Hematopoietic multipotent progenitor cell treated with erythropoietin and hydrocortisone succinate and interleukin-3 and kit ligand, for 8 days (in vitro differentiated cells): ENCODE measurements at places on chromosomes 7 and 10.

GRCh38 chr7:133081119-133081598 lies 731 bp downstream of the CHCHD3 start:
- peak; percentile 88 for DNase-seq

GRCh38 chr10:99775850-99776249 lies 6.6 kb upstream of the ABCC2 start:
- DNase-seq: peak; percentile 50

GRCh38 chr7:150737265-150738055 lies at the start of gene GIMAP5:
GIMAP5 (plus strand) TSS chr7:150737418; CDS start chr7:150740885, 3,467 bp downstream.
- DNase-seq: no peak

GRCh38 chr7:37236906-37237305 lies 211.8 kb downstream of the ELMO1 start:
- DNase-seq: no peak

DNA sequence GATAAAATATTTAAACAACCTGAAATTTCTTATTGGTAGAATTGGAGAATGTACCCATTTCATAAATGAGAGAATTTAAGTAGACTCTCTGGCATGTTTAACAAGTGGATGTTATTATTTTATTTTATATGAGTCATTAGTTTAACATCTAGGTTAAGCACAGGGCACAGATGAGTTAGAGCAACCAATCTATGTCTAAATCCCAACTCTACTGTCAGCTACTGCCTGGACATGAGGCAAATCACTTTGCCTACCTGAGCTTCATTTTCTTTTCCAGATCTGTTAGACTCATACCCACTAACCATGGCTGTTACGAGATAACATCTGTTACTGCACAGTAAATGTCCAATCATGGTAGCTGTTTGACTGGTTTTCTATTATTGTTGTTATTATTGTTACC lies 251.1 kb downstream of the INHBA start:
- no peak for DNase-seq

GRCh38 chr7:47404010-47404409 lies 177.9 kb downstream of the TNS3 start:
- no peak for DNase-seq

DNA sequence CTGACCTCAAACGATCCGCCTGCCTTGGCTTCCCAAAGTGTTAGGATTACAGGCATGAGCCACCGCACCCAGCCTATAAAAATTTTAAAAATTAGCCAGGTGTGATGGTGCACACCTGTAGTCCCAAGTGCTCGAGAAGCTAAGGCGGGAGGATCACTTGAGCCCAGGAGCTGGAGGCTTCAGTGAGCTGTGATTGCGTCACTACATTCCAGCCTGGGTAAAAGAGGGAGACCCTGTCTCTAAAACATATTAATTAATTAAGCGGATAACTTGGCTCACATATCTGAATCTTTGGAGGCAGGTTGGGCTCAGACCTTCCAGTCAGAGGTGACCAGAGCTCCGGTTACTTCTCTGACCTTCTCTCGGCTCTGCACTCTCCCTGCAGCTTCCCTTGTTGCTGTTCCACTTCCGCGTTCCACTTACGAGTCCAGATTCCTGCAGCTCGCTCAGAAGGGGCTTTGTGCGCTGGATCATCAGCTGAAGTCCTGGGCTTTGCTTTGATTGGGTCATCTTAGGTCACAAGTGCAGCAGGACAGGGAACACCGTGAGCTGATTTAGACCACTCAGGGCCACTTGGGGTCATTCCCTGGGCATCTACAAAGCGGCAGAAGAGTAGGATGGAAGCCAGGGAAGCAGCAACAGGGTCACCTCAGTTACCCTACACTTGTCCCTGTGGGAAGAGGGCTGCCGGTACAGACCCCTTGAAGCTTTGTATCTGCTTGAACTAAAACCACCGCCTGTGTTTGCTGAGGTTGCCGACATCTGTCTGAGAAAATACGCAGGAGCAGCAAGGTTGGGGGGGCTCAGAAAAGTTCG lies 2.0 kb upstream of the ARPC1B start:
- no peak for DNase-seq

- no peak for DNase-seq
Observed at GRCh38 chr7:129642871-129643549, 31.5 kb downstream of the NRF1 start.

DNA sequence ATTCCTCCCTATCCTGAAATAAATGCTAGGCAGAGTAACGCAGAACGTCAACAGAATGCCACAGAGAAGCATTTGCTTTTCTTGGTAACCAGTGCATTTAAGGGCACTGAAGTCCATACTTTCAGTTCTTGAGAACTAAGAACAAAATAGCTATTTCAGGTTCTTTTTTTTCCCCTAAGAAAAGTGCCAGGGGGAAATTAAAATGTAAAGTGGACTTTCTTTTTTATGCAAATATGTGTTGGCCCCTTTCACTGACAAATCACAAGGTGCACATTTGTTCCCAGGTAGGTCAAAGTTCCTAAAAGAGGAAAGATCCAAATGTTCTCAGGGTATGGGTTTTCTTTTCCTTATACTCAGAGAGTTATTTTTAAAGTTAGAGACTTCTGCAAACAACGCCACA lies 151.5 kb downstream of the HPSE2 start:
- no peak for DNase-seq

DNA sequence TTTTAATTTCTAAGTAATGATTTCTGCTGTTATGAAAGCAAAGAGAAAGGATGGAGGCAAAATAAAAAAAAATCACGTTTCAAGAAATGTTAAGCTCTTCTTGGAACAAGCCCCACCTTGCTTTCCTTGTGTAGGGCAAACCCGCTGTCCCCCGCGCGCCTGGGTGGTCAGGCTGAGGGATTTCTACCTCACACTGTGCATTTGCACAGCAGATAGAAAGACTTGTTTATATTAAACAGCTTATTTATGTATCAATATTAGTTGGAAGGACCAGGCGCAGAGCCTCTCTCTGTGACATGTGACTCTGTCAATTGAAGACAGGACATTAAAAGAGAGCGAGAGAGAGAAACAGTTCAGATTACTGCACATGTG lies 2.4 kb downstream of the ADRB1 start:
- DNase-seq: no peak

DNA sequence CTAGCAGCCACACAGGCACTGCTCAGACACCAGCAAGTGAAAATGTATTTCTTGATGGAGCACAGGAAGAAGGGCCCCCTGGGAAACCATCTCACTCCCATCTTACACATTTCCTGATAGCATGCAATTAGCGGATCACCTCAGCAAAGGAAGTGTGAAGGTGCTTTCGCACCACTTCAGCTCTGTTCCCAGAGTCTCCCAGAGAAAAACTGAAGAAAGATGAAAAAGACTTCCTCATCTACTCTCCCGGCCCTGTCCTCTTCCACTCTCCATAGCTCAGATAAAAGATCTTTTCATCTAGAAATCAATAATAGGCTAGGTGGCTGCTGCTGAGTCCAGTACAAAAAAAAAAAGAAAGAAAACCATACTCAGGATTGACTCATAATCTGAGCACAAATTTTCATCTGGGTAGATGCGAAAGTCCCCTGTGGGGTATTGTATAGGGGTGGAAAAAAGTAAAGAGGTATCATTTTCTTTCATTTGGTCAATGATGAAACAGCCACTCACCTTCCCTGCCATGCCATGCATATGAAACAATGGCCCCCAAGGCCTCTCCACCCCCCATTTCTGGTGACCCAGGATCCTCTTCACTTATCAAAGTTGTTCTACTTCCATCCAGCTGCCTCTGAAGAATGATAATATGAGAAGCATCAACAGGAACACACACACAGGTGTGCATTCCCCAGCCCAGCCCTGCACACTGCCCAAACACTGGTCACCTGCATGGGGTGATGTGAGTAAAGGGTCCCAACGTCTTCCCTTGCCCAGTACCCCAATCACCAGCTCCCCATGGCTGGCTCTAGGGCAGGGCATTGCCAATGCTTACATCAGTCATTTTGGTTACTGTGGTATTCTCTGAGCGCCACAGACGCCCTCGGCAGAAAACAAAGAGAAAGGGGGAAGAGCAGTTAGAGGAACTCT lies 48.8 kb upstream of the DGKI start:
- DNase-seq: no peak

- no peak for DNase-seq
Observed at GRCh38 chr7:132551886-132552285, 24.4 kb downstream of the PLXNA4 start.

- DNase-seq: no peak
Observed at GRCh38 chr10:72323771-72324191, 30.9 kb downstream of the DNAJB12 start.

- DNase-seq: no peak
Observed at GRCh38 chr10:103897241-103897774, 20.7 kb downstream of the STN1 start.

- peak; percentile 50 for DNase-seq
Observed at GRCh38 chr10:28429573-28430216, 103.2 kb upstream of the WAC start.

DNA sequence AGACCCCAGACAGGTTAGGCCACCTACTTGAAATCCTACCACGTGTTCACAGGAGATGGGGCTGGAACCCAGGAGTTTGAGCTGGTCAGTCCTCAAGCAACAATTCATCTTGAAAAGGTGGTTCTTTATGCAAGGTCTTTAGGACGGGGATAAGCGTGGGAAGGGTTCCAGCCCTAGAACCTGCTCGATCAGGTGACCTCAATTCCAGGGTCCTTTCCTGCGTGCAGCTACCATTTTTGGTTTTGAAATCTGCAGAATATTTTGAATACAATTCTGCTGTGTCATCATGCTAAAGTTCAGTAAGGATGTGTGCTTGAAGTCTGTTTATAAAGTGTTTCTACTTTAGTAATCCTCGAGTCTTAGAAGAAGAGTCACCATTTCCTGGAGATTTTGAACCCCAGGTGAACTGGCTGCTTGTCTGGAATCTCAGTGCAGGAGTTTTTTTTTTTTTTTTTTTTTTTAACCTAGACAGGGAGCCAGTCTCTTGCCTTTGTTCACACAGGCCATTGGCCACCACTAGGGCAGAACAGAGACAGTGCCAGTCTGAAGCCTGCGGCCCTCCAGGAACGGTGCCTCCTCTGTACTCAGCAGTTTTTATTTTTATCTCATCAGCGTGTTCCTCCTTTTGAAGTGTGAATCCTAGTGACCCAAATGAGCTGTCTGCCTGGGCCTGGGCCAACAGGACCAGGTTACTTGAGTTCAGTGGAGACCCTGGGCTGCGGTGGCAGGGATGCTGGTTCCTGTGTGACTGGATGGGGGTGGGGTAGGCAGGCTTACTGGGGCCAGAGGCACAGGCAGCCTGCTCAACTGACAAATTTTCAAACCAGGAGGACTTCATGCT lies 54.6 kb downstream of the EEPD1 start:
- peak; percentile 16 for DNase-seq

DNA sequence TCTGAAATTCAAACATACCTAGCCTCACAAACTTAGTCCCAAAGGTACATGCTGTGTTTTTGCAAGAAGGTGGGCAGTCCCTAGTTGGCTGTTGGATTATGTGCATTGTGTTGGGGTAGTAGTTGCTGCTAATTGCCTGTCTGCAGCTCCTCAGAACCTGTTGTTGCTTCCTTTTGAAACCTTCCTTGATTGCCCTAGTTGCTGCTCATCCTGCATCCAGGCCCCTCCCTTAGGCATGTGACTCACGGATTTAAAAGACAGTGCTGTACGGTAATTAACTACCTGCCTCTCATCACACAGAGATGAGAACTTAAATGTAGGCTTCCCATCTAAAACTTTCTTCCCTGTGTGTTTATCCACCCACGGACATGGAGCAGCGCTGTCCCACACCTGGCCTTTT lies 67.7 kb downstream of the BMPR1A start:
- DNase-seq: no peak

- peak; percentile 45 for DNase-seq
Observed at GRCh38 chr7:28955718-28956607, 2.2 kb downstream of the TRIL start.

GRCh38 chr10:58857251-58857805 lies 319.1 kb upstream of the PHYHIPL start:
- DNase-seq: no peak

GRCh38 chr10:14556285-14556956 lies 218.3 kb downstream of the FAM107B start:
- no peak for DNase-seq

DNA sequence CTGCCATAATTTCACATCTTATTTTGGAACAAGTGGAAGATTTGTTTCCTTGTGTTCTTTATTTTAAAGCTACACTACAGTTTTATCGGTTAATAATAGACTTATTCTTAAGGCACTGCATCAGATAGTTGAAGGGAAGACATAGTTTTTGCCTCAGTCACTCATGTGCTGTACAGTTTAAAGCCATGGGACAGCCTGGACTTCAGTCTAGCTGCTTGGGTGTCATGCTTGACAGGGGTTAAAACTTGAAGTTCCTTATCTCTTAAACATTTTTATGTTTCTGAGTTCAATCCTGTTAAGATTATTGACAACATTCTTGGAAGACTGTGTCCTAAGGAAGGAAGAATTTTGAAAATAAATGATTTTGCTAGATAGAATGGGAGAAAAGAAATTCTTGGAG lies 49.7 kb downstream of the PPP1R9A start:
- no peak for DNase-seq

DNA sequence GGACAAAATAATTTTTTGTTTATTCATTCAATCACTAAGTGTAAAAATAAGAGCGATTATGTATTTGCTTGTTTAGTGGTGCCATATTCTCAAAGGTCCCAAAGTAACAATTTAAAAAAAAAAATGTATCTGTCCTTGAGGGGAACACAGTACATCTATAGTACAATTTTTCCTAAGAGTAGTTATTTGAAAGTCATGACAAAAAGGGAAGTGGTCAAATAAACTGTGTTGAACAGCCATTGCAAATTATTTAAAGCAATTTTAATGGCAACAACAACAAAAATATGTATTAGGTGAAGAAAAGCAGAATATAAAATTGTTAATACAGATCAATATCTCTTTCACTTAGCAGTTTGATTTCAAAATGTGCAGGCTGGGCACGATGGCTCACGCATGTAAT lies 943.5 kb downstream of the CNTNAP2 start:
- DNase-seq: no peak

- DNase-seq: no peak
Observed at GRCh38 chr10:1243486-1244234, 187.5 kb downstream of the WDR37 start.

- no peak for DNase-seq
Observed at GRCh38 chr10:103855424-103855823, at the start of gene SH3PXD2A. SH3PXD2A (minus strand) TSS chr10:103855576; CDS start chr10:103855266, 310 bp downstream.

GRCh38 chr7:121341933-121342332 lies 13.1 kb downstream of the WNT16 start:
- no peak for DNase-seq

GRCh38 chr7:121020989-121021969 lies 32.8 kb downstream of the CPED1 start:
- DNase-seq: no peak

DNA sequence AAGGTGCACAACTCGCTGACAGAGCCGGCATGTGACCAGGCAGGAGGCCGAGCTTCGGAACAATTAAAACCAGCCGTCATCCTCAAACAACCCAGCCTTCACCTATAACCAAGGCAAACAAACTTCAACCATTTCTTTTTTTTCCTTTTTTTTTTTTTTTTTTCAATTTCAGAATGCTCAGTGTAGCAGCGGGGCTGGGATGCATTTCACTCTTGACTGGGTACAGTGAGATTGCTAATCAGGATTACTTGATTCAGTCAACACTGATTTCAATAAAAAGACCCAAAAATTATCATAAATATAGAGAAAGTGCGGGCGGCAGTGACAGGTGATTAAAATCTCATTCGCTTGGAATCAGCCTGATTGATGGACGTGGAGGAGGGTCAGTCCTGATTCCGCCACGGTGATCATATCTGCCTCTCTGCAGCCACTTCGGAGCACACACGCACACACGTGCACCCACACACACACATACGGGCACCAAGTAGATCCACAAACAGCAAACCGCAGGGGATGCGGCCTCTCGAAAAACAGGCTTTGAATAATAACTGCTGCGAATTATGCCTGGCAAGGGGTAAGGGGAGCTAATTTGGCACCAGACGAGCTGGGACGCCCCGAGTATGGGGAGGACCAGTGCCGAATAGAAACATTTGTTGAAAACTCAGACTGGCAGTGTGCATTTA lies 31.2 kb downstream of the EBF3 start:
- DNase-seq: no peak
